ENCODE measurements at places on chromosomes 7 and 10.

DNA sequence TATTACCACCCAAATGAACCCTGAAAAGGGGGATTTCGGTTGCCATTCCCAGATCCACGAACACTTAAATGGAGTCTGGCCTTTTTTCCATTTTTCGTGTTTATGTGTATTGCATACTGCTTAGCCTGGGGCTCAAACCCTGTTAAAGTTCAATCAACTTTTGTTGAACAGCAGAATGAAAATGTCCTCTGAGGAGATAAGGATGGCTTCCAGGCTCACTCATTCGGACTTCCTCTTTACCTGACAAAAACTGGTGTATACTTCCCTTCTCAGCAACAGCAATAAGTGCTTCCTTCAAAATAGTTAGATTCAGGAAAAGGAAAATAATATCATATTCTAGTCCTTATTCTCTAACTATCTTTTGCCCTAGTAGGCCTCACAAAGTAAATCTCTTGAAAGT, 61.1 kb upstream of the ARID5B start:
- DNase-seq = no peak

GRCh38 chr10:116565534-116565933, 19.8 kb downstream of the PNLIP start:
- DNase-seq = no peak

- no peak for DNase-seq
These were observed 104.9 kb upstream of the KCND2 start for GRCh38 chr7:120168066-120168465.

- no peak for DNase-seq
These were observed 110.1 kb downstream of the CYTH3 start for GRCh38 chr7:6162331-6162620.

- DNase-seq = no peak
These were observed 510.6 kb downstream of the HTR7 start for GRCh38 chr10:90347239-90347638.

DNA sequence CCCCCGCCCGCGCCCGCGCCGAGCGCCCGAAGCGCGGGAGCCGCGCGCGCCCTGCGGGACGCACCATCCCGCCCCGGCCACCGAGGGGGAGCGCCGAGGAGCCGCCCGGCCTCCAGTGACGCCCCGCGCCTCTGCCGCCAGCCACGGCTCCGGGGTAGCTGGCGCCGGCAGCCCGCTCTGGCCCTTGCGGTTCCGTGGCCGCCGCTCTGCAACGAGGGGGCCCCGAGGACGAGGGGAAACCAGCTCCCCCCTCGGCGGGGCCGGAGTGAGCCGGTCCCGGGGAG, at the start of gene PAXIP1:
Gene PAXIP1 (minus strand): TSS at position 33 of the 284 bp plus-strand sequence. CDS start 195 bp downstream, outside the sequence.
- no peak for DNase-seq

- no peak for DNase-seq
These were observed 298.6 kb downstream of the REEP3 start for GRCh38 chr10:63819753-63820329.

DNA sequence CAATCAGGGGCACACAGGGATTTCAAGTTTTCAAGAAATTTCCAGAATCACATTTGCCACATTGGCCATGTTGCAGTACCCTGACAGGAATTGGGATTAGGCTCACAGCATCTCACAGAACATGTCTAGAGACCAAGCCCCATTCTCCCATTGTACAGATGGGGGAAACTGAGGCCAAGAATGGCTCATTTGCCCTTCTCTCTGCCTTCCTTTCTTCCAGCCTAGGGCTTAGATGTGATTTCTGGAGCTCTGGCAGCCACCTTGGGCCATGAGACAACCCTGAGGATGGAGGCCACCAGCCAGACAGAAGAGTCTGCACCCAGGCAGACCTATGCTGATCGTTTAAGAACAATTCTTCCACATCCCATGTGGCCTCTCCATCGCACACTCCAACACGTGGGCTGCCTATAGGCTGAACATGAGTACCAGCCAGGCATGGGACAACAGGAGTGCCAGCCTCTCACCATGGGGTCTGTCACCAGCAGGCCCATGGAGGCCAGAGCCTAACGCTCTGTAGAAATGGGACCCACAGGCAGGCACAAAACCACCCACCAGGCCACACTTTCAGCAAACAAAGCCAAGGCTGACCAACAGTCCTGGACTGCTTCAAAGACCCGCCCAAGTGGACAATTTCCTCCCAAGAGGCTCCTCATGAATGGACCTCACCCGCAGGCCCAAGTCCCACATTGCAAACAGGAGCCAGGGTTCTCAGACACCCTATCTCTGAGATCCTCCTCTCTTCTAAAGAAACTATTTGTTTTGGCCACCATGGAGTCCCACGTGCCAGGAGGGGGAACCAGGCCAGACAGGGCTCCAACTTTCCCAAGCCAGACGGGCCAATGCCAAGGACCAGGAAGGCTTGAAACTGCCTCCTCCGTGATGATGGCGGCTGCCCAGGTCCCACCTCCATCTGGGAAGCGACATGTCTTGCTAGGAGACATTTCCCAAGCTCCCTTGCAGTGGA, 20.7 kb downstream of the PDGFA start:
- no peak for DNase-seq

DNA sequence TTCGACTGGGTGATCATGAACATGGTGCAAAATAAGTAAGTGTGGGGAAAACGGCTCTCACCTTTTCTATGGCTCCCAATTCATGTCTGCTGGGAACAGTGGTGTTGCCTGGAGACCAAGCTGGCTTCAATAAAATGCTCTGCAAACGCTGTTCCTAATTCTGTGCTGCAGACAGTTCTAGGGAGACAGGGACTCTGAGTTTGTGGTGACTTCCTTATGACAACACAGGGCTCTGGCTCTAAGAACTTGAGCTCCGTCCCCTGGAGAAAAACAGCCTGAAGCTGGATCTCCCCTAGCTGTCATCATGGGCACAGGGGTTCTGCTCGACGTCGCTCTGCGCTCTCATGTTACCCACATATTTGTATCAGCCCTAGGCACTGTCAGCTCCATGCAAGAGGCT, 61.0 kb upstream of the INSYN2A start:
- no peak for DNase-seq

DNA sequence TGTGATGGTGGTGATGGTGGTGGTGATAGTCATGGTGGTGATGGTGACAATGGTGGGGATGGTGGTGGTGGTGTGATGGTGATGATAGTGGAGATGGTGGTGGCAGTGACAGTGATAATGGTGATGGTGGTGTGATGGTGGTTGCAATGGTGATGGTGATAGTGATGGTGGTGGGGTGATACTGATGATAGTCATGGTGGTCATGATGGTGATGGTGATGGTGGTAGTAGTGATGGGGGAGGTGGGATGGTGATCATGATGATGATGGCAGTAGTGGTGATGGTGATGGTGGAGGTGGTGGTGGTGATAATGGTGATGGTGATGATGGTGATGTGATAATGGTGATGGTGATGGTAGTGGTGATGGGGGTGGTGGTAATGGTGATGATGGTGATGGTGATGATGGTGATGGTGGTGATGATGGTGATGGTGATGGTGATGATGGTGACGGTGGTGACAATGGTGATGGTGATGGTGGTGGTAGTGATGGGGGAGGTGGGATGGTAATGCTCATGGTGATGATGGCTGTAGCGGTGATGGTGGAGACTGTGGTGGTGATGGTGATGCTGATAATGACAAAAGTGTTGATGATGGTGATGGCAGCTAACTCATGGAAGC, 4.7 kb upstream of the PWWP2B start:
- no peak for DNase-seq

DNA sequence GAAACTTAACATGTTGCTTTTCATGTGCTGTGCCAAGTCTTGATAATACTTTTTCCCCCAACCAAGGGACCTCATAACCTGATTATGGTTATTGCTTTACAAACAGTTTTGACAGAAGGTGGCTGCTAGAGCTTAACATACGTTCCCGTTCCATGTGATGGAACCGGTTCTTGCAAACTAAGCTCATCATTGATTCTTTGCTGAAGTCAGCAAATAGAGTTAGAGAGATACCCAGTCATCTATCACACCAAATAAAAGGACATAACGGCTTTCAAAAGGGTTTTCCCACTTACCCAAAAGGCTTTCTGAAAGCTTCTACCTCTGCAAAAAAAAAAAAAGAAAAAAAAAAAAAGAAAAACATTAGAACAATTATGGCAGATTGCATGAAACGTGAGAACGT, 230.3 kb upstream of the MDFIC start:
- DNase-seq = no peak

- no peak for DNase-seq
These were observed 22.7 kb downstream of the SLC35G1 start for GRCh38 chr10:93916257-93917063.

DNA sequence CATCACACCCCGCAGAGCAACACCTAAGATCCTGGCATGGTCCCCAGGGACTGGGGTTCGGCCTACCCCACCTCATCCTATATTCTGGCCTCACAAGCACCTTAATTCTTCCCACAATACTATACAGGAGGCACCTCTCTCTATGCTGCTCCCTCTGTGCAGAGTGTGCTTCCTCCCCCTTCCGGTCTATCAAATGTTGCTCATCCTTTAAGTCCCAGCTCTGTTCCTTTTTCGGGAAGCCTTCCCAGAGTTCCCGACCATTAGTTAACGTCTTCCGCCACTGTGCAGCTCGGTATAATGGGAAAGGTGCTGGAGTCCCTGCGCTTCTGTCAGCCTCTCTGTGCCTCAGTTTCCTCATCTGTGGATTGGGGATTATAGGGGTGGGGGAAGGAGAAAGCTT, 21.8 kb downstream of the PALD1 start:
- DNase-seq = no peak

DNA sequence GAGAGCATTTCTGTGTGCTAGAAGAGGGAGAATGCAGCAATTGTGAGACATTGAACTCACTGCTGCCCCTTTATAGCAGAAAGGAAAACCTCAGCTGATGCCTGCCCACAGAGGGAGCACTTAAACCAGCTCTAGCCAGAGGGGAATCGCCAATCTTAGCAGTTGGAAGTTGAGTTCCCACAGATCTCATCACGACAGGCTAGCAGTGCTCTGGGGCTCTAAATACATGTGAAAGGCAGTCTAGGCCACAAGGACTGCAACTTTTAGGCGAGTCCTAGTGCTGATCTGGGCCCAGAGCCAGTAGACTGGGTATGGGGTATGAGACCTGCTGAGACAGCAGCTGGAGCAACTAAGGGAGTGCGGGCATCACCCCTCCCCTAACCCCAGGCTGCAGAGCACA, 25.2 kb upstream of the PRR15 start:
- no peak for DNase-seq

- no peak for DNase-seq
These were observed 61.3 kb downstream of the CACNA2D1 start for GRCh38 chr7:82382276-82382675.

GRCh38 chr10:132806110-132806509, 20.2 kb upstream of the NKX6-2 start:
- DNase-seq = no peak

- DNase-seq = no peak
These were observed 78.0 kb upstream of the ADRB1 start for GRCh38 chr10:113965683-113966082.

DNA sequence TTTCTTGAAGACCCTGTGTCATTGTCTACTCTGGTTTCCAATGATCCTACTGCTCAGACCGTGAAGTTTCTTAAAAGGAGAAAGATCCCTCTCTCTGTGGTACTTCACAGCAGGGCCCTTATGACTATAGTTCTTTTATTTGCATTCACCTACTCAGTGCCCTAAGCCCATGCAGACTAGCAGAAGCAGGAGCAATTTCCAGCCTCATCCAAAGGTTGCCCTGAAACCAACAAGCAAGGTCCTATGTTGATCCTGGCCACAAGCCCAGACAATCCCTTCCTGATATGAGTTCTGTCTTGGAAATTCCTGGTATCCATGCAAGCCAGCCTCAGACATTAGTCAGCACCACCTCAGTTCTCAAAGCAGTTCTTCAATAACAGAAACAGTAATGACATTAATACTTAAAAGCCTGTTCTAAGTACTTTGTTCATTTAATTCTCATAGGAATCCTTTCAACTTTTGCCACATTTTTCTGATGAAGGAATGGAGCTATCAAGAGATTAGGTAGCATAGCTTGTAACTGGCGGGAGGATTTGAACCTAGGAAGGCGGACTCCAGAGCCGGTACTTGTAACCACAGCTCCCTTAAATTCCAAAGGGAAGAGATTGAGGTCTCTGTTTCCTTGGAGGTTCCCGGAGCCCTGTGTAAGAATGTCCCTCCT, 58.1 kb upstream of the ST8SIA6 start:
- DNase-seq = no peak
